ENCODE measurements at places on chromosomes 1 and 21.

- peak; percentile 29 for DNase-seq
These were observed 59.3 kb downstream of the MAN1C1 start for GRCh38 chr1:25675729-25676476.

GRCh38 chr1:78143152-78143551 is 97.4 kb downstream of the GIPC2 start:
- no peak for DNase-seq

GRCh38 chr1:27143401-27143800 is 11.5 kb downstream of the SLC9A1 start:
- DNase-seq, result no peak

DNA sequence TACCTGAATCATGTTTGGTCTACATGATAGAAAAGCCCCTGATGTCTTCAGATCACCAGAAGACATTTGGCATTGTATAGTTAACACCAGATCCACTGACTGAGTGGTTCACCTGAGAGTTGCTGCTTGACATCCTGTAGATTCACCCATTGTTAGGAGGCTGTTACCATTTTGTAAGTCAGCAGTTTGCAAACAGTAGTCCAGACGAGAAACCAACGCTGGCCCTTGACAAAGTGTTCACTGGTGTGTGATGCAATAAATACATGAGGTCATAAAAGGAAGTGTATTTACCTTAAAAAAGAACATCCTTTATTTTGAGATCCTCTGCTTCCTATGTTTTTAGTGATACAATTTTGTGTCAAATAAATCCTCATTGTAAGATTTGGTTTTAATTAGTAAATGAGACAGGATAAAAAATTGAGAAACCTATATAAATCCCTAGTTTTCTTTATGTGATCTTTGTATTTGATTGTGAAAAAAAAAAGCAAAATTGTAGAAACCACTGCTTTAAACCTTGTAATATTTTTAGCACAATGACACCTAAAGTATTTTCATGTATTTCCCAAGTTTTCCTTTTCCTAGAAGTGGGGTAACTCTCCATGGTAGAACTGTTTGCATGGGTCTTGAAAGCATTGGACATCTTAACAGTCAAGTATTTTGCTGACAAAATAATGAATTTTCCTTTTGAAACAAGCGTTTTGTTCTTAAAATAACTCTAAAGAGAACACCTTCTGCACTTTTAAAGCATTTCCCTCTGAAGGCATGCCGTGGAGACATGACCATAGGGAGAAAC is 204.3 kb downstream of the FGGY start:
- DNase-seq, result no peak

GRCh38 chr1:77056525-77056924 is 162.7 kb downstream of the PIGK start:
- DNase-seq, result no peak

All from stimulated activated CD8-positive, alpha-beta memory T cell treated with anti-CD3 and anti-CD28 coated beads, Interleukin-7, amount 100 ng/mL, for 1 hour (primary cell).